ENCODE measurements at places on chromosomes 5 and 9.

GRCh38 chr5:77847814-77848290 is 71.7 kb upstream of the TBCA start:
- DNase-seq: no peak

DNA sequence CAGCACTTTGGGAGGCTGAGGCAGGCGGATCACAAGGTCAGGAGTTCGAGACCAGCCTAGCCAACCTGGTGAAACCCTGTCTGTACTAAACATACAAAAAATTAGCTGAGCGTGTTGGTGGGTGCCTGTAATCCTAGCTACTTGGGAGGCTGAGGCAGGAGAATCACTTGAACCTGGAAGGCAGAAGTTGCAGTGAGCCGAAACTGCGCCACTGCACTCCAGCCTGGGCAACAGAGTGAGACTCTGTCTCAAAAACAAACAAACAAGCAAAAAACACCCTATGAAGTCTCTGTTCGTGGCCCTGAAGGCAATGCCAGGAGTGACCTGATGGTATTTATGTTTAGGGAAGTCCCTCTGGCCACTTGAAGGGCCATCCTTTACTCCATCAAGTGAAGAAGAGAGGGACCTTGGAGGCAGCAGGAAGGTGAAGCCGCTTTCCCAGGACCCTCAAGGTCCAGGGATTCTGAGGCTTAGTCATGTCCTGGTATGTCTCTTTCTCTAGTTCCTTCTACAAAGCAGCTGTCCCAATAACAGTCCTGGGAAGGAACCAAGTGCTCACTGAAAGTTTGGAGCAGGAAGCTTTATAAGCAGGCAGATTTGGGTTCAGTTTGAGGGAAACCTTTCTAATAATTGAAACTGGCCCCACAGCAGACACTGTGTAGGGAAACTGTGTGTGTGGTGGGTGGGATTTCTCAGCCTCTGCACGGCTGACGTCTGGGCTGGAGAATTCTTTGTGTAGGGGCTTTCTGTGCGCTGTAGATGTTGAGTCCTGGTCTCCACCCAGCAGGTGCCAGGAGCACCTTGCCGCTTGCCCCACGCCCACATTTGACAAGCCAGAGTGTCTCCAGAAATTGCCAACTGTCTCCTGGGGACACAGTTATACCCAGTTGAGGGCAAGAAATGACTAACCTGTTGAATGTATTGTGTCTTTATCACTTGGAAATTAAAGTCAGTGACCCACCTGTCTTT is 12.5 kb downstream of the PHF2 start:
- DNase-seq: no peak

- peak; percentile 27 for DNase-seq
Measured at GRCh38 chr5:142143878-142144277, 35.3 kb downstream of the NDFIP1 start.

DNA sequence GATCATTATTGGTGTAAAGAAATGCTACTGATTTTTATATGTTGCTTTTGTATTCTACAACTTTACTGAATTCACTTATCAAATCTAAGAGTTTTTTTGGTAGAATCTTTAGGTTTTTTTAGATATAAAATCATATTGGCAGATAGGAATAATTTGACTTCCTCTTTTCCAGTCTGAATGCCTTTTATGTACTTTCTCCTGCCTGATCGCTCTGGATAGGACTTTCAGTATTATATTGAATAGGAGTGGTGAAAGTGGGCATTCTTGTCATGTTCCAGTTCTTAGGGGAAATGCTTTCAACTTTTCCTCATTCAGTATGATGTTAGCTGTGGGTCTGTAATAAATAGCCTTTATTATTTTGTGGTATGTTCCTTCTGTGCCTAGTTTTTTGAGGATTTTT is 8.3 kb downstream of the AHRR start:
- no peak for DNase-seq

DNA sequence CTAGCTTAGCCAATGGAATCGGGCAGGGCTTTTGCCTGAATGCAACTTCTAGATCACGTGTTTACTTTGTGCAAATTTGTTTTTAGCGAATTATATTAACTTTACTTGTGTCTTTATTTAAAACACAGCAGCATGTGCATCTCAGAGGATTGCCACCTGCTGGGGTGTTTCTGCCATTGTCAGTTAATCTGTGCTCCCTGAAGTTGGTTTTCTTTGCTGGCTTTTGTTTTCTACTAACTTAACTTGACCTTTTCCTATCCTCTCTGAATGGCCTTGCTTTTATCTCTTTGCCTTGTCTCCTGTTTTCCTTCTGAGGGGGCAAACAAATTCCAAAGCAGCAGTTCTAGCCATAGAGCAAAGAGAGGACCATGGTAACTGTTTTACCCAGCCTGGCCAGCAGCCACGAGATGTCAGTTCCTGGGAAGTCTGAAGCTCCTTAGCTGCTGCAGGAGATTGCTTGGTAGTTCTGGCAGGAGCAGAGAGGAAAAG is 67.6 kb downstream of the ARHGEF28 start:
- DNase-seq: peak; percentile 23

- no peak for DNase-seq
Measured at GRCh38 chr5:84281383-84281782, 103.3 kb downstream of the EDIL3 start.

DNA sequence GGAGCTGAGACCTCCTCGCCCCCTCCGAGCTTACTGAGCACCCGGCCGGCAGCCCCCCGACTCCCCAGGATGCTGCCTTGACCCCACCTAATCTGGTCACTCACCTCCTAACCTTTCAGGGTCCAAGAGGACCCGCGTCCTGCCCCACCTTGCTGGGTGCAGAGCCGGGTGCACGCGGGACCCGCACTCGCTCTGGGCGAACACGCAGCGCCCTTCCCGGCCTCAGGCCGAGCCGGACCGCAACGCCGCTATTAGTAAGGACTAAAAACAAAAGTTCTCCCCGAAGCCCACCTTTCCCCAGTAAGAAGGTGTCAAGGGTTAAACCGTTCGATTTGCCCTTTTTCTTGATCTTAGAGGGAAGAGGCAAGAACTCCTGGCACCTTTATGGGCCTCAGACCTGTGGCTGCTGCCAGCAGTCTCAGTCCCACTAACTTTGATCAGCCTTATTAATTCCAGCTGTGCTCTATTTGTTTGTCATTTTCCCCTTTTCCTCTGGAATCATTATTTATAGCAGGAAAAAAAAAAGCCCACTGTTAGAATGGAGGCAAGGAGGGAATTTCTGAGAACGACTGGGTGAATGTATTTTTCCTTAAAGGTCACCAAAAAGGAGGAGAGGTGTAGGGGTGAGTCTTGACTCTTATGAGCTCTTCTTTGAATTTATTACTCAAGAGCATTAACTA is 10.5 kb downstream of the IRX2 start:
- DNase-seq: no peak

GRCh38 chr9:26579056-26579455 is 313.5 kb downstream of the CAAP1 start:
- peak; percentile 11 for DNase-seq

- no peak for DNase-seq
Measured at GRCh38 chr5:133232911-133233310, 181.1 kb downstream of the HSPA4 start.
